H1 (cell line): ENCODE measurements at places on chromosomes 13 and 19. TPM values are rescaled to one million over a fixed set of nuclear protein-coding genes. Genes with fewer than 3 reads are reported as not detected.

DNA sequence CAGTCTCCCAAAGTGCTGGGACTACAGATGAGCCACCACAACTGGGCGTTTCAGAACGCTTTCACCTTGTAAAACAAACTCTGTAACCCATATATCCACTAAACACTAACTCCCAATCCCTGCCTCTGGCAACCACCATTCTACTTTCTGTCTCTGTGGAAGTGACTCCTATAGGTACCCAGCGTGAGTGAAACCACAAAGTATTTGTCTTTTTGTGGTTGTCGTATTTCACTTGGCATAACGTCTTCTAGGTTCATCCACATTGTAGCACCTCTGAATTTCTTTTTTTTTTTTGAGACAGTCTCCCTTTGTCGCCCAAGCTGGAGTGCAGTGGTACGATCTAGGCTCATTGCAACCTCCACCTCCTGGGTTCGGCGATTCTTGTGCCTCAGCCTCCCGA is 44.8 kb downstream of the BRD4 start:
- no peak for DNase-seq

DNA sequence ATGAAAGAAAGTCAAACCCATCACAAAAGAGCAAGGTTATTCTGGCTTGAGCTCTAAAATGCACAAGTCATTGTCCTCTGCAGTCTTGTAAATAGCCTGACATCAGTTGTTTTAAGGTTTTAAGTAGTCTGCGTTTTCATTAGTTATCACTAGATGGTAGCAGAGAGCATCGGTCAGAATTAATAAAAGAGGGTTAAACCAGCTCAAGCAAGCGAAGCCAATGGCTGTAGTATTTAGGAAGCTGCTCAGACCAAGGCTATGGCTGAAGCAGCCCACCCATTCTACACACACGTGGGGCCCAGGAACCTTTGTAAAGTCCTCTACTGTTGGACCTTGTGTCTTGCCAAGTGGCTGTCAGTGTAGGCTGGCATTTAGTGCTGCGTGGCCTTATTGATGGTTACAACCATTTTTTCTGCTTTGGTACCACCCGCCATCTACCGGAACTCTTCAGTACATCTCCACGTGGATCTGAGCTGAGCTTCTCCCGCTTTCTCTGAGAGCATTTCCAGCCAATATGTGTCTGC is 13.3 kb upstream of the ZNF57 start:
- no peak for DNase-seq

GRCh38 chr13:113258321-113259054 is 38.6 kb upstream of the LAMP1 start:
- DNase-seq: no peak

- no peak for DNase-seq
Measured at GRCh38 chr13:39498471-39499114, 104.4 kb downstream of the LHFPL6 start.

DNA sequence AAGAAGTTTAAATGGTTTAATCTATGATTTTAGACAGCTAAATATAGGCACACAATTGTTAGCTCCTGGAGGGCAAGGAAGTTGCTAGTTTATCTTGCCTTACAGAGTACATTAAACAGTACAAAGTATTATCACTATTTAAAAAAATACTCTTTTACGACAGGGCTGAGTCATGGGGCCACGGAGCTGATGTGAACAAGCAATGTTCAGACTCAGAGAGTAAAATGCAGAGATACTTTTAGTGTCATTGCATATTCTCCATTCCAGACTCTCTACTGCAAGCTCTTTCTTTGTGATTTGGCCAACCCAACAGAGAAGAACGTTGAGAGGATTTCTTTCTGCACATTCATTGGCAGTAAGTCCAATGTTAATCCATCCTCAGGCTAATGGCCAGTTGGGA is 352.4 kb downstream of the SPRY2 start:
- no peak for DNase-seq

LRFN3 gene
- 15.2 and 16.8 TPM in 2 replicates for total RNA-seq

LIPE gene
- total RNA-seq: 12.5 and 15.9 TPM in 2 replicates
